ENCODE measurements at places on chromosomes 6 and 20.

DNA sequence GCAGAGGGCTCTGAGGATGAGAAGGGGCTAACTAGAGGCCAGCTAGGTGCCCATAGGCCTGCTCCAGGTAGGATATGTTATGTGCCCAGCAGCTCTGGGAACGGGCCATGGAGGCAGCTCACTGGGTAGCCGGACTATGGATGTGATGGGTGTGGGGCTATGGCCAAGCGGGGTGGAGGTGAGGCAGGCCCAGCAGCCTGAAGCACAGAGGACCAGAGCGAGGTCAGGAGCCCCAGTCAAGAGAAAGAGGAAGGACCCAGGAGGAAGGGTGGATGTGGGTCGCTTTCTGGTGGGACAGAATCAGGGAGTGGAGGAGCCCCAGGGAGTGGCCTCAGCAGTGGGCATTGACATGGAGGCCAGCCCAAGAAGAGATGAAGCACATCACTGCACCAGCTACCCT is 117.9 kb upstream of the MLN start:
- DNase-seq = no peak

GRCh38 chr6:111267764-111268333 is 180.5 kb downstream of the SLC16A10 start:
- DNase-seq = no peak

DNA sequence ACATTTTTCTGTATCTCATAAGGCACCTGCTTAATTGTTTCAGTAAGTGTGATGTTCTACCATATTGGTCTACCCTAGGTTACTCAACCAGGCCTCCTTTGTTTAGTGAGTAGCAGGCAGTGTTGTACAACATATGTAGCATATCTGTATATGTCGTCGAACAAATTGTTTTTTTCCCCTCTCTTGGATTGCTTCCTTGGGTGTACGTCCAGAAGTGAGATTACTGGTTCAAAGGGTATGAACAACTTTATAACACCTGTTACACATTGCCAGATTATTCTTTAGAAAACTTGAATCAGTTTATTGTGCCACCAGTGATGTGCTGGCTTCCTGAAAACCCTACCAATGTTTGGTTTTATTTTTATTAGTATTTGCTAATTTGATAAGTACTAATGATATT is 14.7 kb downstream of the SLC16A10 start:
- DNase-seq = no peak

GRCh38 chr6:34674268-34674639 is 22.3 kb downstream of the ILRUN start:
- peak; percentile 55 for DNase-seq

- no peak for DNase-seq
These were observed 69.2 kb upstream of the SIRPA start for GRCh38 chr20:1825938-1826445.

GRCh38 chr6:140766999-140767398 is 1365.7 kb upstream of the GJE1 start:
- DNase-seq = no peak

DNA sequence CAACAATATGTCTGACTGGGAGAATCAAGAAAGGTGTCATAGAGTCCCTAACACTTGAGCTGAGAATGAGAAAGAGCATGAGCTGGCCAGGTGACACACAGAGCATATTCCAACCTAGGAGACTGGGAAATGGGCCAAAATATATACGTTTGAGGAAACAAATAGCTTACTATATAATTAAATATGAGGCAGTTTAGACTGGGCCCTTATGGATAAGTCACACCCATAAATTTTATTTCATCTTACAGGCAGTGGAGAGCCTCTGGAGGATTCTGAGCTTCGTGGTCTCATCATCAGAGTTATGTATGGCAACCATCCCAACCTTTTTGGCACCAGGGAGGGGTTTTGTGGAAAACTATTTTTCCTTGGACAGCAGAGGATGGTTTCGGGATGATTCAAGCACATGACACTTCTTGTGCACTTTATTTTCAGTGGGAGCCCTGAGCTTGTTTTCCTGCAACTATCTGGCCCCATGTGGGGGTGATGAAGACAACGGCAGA is 12.9 kb upstream of the NQO2 start:
- no peak for DNase-seq

DNA sequence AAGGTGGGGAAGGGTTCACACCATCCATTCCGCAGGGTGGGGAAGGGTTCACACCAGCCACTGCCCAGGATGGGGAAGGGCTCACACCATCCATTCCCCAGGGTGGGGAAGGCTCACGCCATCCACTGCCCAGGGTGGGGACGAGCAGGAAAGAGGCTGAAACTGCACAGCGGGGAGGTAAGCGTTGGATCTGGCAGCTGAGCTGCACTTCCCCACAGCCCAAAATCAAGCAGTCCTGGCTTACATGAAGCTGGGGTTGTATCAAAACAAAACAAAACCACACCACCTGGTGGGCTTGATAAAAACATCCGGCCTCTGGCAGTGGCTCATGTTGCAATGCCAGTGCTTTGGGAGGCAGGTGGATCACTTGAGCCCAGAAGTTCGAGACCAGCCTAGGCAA is 268.5 kb downstream of the TAF4 start:
- no peak for DNase-seq

DNA sequence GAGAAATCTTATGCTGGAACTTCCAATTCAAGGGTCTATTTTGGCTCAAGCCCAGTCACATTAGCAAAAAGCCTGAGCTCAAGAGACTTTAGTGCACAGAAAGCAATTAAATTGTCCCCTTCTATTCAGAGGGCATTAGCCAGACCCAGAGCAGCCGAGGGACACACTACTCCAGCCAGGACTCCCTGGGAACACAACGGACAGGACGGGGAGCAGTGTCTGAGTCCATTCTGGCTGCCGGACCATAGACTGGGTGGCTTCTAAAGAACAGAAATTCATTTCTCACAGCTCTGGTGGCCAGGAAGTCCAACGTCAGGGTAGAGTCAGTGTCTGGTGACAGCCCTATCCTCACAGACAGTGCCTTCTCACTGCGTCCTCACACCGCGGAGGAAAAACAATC is 78.4 kb downstream of the PRND start:
- no peak for DNase-seq

DNA sequence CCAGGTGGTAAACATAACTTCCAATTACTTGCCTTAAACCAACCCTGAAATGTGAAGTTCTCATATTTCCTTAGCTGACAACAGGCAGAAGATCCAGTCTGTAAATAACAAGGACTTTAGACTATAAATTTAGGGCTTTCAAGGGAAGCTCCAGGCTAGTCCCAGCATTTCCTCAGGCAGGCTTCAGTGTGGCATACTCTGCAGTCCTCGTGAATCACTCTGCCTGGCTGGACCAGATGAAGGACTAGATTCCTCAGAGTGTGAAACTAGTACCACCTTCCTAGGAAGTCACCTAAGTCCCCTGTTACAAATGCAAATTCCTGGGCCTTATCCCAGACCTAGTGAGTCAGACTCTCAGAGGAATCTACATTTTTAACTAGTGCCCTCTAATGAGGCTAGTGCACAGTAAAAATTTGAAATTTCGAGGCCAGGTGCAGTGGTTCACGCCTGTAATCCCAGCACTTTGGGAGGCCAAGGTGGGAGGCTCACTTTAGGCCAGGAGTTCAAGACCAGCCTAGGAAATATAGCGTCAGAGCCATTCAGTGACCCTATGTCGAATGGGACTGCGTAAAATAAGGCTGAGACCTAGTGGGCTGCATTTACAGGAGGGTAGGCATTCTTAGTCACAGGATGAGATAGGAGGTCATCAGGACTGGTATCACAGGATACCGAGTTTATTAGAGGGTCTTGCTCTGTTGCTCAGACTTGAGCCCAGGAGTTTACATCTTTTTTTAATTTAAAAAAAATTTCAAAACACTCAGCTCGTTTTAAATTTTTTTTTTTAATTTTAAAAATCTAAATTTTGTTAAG is 279.6 kb upstream of the JARID2 start:
- no peak for DNase-seq

GRCh38 chr20:3146732-3147341 is 12.8 kb downstream of the FASTKD5 start:
- DNase-seq = no peak

All from WERI-Rb-1 (cell line).